Endodermal cell (in vitro differentiated cells): ENCODE measurements at places on chromosomes 3 and 15. TPM values are rescaled to one million over a fixed set of nuclear protein-coding genes. Genes with fewer than 3 reads are reported as not detected.

- DNase-seq = no peak
Measured at GRCh38 chr3:4494895-4495264, 1.7 kb downstream of the ITPR1 start.

DNA sequence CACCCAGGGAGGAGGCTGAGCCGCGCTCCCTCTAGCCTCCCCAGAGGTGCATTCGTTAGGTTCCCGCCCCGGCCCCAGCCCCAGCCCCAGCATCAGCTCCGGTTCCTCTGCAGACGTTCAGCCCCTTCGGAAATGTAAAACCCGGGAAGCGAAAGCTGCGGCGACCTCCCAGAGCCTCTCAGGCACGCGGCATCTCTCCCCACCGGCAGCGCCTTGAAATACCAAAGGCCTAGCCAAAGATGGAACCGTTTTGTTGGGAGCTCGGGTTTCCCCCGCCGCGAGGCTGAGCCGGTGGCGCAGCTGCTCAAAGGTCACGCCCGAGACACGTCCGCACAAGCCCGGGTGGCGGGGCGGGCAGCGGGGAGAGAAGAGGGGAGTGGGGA is 77.8 kb upstream of the HES1 start:
- peak; percentile 94 for DNase-seq

TPRG1 gene
- total RNA-seq = 0.38 to 0.88 TPM (median 0.69 TPM) in 3 replicates

DNA sequence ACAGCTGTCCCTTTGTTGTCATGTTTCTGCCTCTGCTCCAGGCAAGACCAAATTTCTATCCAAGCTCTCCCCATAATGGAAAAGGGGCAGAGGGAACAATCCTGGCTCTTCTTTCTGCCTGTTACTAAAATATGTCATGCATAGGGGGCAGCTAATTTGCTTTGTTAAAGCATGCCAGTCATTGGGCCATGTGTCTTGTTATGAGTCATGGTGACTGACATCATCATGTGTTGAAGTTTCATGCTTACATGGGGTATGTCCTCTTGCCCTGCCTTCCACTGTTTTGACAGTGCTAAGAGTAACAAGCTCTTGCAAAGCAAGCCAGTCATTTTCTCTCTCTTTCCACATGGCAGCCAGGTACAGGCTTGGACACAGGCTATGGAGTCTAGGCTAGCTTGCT is 268.9 kb downstream of the GABRB3 start:
- DNase-seq = no peak

CPN2 gene
- not detected in 3 replicates for total RNA-seq

ISLR2 gene
- 1.2 TPM in 1 of 3 replicates, not detected in the others for total RNA-seq

TRH gene
- 0.29 and 0.32 TPM in 2 replicates for total RNA-seq

SPTSSB gene
- total RNA-seq = 1.9 and 2.3 TPM in 2 replicates
